ENCODE measurements at places on chromosomes 4 and X.

DNA sequence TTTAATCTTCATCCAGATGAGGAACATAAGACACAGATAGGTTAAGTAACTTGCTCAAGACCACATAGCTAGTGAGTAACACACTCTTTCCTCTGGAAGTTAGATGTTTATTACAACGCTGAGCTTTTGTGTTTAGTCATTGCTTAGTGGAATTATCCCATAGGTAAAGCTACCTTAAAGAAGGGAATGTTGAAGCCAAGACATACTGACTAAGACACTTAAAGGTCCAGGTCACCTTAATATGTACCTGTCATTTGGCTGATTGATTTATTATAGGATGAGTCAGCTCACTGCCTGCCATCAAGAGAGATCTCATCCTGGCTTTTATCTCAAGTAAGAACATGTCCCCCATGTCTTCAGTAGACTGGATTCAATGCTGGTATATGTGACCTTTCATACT is 53.4 kb downstream of the KDR start:
- DNase-seq = no peak

DNA sequence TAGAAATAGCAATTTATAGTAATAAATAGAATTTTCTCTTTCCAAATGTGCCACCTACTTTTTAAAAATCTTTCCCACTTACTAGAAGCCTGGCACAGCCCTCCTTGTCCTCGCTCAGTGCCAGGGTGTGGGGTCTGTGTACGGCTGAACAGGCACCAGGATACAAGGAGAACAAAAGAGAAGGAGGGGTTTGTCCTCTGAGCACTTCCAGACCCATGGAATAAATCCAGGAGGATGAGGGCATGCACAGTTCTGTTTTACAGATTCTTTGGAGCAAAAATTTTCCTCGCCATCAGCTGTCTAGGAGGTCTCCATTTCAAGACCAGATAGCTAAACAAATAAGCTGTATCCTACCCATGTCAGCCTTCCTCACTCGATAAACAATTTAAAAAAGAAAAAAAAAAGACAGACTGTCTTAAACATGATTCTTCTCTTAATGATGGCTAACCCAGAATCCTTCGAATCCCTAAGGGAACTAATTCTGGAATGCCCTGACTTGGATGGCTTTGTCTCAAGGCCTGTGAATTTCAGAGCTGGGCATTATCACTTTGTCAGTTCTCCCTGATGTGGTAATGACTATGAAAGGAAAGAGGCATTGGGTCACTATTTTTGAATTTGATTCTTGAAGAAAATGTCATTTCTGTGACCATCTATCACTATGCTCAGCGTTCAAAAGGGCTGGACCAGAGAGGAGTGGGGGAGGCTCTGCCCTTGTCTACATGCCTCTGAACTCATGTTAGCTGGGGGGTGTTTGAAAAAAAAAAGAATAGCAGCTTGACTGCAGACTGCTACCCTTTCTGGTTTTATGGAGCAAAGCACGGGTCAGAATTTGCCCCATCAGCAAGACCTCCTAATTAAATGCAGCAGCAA is 151.0 kb downstream of the DCTD start:
- no peak for DNase-seq

GRCh38 chrX:4656419-4656818 is 943.0 kb upstream of the PRKX start:
- DNase-seq = no peak

DNA sequence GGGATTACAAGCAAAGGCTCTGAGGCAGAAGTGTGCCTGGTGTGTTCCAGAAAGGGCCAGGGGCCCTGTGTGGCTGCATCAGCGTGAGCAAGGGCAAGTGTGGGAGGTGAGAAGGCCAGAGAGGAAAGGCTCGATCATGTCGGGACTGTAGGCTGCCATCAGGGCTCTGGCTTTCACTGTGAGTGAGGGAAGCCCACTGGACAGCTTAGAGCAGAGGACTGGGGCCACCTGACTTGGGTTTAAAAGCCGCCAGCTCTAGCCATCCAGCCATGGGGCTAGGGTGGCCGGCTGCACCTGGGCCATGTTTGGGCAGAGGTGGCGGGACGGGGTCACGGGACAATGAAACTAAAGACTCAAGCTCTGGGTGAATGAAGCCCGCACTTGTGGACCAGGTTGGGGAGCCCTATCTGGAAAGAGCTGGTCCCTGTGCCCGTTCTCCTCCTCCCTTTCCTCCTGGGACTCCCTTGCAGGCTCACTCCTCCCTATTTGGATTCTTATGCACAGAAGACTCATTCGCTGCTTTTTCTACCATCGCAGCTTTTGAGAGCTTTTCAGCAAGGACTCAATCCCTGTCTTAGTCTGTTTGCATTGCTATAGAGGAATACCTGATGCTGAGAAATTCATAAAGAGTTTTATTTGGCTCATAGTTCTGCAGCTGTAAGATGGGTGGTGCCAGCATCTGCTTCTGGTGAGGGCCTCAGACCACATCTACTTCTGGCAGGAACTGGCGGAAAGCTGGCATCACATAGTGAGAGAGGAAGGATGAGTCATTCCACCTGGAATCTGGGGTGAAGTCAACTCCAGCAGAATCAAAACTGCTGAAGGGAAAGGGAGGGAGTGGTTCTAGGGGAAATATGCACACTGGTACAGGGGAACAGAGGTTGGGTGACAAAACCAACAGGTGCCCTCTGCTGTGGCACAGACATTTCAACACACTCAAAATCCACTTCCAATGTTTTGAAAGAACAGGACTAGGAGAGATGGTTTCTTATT is 15.3 kb downstream of the CTAG1B start:
- DNase-seq = no peak

GRCh38 chr4:111873801-111874200 is 271.5 kb upstream of the FAM241A start:
- no peak for DNase-seq

DNA sequence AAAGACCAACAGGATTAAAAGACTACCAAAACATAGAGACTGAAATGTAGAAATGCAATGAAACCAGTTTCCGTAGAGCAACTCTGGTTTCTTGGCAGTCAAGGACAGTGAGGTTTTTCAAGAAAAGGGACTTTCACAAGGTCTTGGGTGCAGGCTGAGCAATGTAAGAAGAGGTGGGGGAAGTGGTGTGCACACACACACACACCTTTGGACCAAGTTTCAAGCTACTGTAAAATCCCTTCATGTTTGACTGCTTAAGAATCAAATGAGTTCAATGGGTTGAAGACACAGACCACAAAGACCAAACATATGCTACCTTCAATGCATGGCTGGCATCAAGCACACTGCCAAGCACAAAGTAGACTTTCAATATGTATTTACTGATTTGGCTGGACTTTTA is 17.8 kb upstream of the MCF2 start:
- no peak for DNase-seq

GRCh38 chr4:145589916-145590702 is 29.1 kb upstream of the MMAA start:
- DNase-seq = no peak

GRCh38 chrX:148629434-148629833 is 129.0 kb downstream of the AFF2 start:
- no peak for DNase-seq

DNA sequence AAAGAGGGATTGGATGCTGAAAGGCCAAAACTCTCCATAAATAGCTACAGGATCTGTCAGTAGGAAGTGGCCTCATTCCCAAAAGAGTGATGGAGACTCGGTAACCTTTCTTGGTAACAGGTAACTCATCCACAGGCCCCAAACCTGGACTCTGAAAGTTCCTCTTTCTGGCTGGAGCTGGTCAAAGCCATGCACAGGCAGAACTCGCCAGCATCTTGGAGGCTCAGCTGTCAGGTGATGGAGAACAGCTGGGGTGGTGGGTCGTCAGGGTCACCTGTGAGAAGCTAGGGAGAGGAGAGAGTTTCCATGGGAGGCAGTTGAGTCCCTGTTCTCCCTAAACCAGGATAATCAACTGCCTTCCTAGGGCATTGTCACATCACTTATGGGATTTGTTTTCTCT is 354.3 kb upstream of the GATB start:
- no peak for DNase-seq

- DNase-seq = no peak
Observed at GRCh38 chrX:104445591-104445990, 120.4 kb upstream of the IL1RAPL2 start.

DNA sequence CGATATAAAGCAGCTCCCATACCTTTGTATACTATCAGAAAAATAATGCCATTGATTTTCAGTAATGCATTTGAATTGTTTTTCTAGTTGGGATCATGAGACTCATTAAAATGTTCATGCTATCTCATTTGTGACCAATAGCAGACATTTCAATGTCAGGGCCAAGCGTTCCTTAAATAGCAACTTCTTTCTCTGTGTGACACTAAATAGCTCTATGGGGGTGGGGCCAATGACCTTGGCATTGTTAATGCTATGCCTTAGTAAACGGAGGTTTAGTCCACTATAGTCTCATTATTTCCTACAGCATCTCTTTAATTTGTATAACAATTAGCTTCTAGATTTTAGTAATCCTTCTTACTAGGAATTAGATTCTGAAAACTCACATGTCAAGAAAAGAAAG is 48.6 kb upstream of the ARHGAP24 start:
- no peak for DNase-seq

DNA sequence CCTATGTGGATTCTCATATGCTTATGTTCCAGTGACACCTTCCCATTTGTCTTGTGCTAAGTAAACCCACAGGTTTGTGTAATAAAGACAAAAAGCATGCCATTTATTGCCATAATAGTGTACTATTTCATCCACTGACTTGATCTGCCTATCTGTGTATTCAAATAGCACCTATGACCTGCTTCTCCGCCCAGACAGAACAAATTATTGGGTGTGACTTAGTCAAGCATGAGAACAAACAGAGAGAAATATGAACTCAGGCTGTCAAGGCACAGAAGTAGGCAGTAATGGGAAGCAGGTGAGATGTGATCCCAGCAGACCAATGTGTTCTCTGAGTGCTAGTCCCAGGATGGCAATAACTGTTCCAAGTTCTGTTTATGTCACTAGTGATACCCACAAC is 25.4 kb downstream of the ELOVL6 start:
- DNase-seq = no peak

GRCh38 chr4:100086766-100087431 is 103.4 kb downstream of the DDIT4L start:
- DNase-seq = no peak

DNA sequence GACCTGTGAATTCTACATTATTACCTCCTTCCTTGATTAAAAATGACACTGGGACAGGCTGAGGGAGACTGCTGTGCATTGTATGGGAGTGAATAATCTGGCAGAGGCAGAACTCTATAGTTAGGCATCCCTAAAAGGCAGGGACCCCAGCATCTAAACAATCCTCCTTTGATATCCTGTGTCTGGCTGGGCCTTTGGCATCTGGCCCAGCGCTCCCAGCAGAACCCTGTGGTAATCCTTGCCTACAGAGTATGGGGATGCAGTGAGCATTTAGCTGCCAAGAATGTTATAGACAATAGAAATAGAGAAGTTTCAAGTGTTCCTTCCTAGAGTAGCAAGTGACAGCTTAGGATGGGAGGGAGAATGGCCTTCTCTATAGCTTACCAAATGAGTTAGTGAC is 38.5 kb downstream of the ZCCHC12 start:
- no peak for DNase-seq

DNA sequence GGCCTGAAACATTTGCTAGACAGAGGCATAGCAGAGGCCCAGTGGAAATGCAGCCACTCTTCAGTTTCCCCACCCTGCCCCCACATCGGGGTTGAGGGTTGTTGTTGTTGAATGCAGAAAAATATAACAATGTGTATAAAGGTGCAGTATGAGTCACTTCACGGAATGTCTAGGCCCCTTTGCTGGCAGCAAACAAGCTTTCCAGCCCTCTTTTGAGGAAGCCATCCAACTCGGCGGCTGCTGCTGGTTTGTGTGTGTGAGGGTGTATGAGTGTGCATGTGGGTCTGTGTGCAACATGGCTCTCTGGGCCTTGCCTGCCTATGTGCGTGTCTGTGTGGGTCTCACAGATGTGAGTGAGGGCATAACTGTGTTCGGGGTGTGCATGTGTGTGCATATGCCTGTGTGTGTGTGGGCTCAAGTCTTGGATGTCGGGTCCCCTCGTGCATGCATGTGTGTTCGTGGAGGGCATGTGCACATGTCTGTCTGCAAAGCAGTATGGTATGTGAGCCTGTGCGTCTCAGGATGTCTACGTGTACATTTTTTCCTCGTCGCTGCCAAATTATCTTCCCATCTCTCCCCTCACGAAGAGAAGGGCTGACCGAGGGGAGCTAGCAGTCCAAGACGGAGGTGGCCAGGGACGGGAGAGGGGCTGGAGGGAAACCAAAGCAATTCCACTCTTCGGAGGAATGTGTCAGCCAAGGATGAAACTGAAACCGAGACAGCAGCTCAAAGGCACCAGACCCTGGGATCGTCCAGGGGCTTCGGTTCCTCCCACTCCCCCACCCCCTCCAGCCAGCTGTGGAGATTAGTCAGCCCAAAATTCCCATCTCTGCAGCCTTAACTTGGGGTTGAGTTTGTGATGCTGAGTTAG is 8.4 kb upstream of the ELF4 start:
- no peak for DNase-seq

GRCh38 chr4:184419976-184420375 is 54.4 kb downstream of the IRF2 start:
- no peak for DNase-seq

GRCh38 chr4:69523385-69524132 is 27.9 kb upstream of the UGT2B4 start:
- DNase-seq = no peak

GRCh38 chr4:2066571-2067445 is 7.7 kb downstream of the NAT8L start:
- DNase-seq = no peak

DNA sequence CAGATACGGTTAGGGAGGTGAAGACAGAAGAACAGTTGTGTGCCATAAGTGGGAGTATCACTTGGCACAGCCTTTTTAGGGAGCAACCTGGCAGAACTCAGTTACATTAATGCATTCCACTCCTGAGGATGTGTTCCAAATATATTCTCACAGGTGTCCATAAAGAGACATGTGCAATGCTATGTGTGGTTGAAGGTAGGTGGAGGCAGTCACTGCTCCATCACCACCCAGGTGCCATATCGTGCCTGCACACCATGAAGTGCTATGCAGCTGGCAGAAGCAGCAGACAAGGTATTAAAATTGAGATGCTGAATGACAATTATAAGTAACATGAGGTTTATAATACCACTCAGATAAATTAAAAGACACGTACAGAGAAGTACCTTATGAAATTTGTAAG is 248.0 kb upstream of the SFRP2 start:
- no peak for DNase-seq

DNA sequence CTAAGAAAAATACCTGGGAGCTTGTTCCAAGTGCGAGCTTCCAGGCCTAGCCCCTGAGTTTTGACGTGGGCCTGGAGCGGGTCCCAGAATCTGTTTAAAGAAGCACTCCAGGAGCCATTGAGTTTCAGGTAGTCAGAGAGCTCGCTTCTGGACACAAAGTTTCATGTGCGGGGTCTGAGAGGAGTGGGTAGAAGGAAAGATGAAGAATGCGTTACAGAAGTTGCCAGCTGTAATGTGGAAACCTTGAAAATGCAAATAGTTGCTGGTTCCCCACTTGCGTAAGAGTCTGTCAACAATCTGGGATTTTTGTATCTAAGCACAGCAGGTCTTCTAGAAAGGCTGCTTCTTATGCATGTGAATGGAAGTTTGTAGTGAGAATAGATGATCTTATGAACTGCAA is 77.5 kb upstream of the CLCN4 start:
- DNase-seq = no peak

- no peak for DNase-seq
Observed at GRCh38 chrX:107521877-107522586, 72.6 kb downstream of the FRMPD3 start.

- DNase-seq = no peak
Observed at GRCh38 chr4:187070158-187070557, 346.5 kb upstream of the FAT1 start.

GRCh38 chr4:18319431-18319830 is 297.9 kb upstream of the LCORL start:
- DNase-seq = no peak

- DNase-seq = no peak
Observed at GRCh38 chrX:33188286-33188685, 23.1 kb downstream of the DMD start.
